ENCODE measurements at places on chromosomes 1 and 21.

- no peak overlapping the region for H3K27ac ChIP-seq
- no peak overlapping the region for H3K4me3 ChIP-seq
- no peaks in the 10 kb centered on the region for H3K27me3 ChIP-seq
- no peaks in the 10 kb centered on the region for H3K36me3 ChIP-seq
- no peaks in the 10 kb centered on the region for H3K4me1 ChIP-seq
Measured at GRCh38 chr1:69787151-69787550, 219.4 kb downstream of the LRRC7 start.

- DNase-seq = no peak
- no peak overlapping the region for H3K27ac ChIP-seq
- H3K4me1 ChIP-seq = no peaks in the 10 kb centered on the region
- H3K4me3 ChIP-seq = no peak overlapping the region
Measured at GRCh38 chr1:38118976-38119375, 72.4 kb upstream of the POU3F1 start.

- DNase-seq = no peak
- no peaks in the 10 kb centered on the region for H3K4me1 ChIP-seq
- no peak overlapping the region for H3K27ac ChIP-seq
- H3K4me3 ChIP-seq = no peak overlapping the region
- H3K27me3 ChIP-seq = no peaks in the 10 kb centered on the region
Measured at GRCh38 chr1:10662824-10663677, 133.4 kb downstream of the CASZ1 start.

GRCh38 chr21:28761674-28762356, 230.9 kb downstream of the LTN1 start:
- no peak overlapping the region for H3K27ac ChIP-seq
- H3K4me1 ChIP-seq = no peaks in the 10 kb centered on the region
- no peaks in the 10 kb centered on the region for H3K27me3 ChIP-seq

DNA sequence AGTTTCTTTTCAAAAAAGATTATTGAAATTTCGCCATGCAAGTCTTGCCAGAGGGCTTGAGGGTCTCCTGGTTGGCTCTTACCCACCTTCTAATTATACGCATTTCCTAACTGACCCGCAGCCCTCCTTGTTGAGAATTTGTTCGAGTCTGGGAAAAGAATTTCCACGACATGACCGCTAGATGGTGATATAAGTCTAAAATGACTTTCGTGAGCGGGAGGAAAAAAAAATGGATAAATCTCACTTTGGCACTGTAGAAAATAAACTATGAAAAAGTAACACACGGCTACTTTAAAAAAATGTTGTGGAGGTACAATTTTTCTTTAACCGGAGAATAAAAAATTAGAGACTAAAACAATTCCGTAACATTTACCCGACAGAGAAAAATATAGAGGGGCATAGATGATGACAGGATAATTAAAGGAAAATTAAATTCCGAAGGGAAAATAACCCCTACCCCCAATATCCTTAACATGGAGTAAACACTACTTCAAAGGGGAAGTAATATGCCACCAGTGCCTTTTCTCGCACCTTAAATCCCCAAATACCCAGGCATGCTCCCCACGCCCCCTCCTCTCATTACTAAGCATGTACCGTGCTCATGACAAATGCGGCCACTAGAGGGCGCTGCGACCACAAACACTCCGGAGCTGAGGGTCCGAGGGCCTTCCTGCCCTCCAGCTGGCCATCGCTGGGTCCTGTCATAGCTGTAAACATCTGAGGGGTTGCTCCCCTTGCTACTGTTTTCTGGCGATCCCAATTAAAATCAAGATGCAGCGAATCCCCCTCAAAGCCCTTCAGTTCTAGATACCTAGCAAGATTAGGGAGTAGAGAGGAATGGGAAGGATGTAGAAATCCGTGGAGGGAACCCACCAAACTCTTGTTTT, 266.9 kb downstream of the ASTN1 start:
- peaks cover 4% of the 10 kb centered on the region for H3K4me1 ChIP-seq
- H3K27me3 ChIP-seq = peaks cover 3% of the 10 kb centered on the region
- no peaks in the 10 kb centered on the region for H3K36me3 ChIP-seq
- H3K4me3 ChIP-seq = no peak overlapping the region
- H3K27ac ChIP-seq = no peak overlapping the region

DNA sequence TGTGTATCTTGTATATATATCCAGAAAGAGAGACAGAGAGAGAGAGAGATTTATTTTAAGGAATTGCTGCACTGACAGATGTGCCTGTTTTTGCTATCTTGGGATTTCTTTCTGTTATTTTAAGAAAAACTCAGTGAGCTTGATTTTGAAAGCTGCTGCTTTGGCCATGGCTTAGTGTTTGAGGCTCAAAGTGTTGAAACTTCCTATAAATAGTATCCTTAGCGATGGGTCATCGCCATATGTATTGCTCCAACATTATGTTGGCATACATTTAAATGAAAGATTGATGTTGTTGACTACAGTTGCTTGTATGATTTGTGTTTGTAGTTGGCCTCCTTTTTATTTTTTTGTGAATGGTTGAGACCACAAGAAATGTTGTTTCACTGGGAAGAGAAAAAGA, 29.0 kb upstream of the NTPCR start:
- no peaks in the 10 kb centered on the region for H3K27me3 ChIP-seq
- peaks cover 12% of the 10 kb centered on the region for H3K36me3 ChIP-seq
- no peak overlapping the region for H3K4me3 ChIP-seq
- no peak for DNase-seq
- H3K27ac ChIP-seq = no peak overlapping the region

DNA sequence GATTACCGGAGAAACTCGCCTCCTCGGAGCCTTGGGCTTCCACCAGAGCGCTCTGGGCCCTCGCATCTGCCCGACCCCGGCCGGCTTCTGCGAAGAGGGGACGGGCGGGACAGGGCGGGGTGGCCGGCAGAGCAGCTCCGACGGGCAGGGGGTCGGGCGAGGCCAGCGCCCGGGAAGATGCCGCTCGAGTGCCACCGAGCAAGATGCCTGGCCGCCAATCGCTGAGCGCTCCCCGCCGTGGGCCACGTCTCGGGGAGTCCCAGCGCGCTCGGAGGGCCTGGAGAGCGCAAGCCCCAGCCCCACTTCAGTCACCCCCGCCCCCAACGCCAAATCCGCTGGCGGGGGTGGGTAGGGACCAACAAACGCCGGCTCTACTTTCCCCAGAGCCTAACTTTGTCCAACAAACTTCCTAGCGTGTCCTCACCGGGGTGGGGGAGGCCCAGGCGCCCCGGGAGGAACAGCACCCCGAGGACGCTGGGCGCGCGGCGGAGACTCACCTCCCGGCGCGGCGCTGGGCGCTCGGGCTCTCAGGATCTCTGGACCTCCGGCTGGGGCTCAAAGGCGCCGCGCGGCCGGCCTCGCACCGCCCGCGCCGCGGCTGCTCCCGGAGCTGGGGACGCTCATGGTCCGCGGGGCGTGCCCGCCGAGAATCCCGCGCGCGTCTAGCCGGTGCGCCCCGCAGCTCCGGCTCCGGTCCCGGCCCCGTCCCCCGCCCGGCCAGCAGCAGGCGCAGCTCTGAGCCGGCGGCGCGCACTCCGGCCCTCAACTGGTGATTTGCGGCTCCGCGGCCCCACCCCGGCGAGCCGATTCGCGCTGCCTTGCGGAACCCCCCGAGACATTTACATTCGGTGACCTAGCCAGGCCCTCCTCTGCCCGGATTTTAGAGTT, at the start of gene BCAR3:
Gene BCAR3 (minus strand): TSS at position 737 of the 888 bp plus-strand sequence. CDS start 6,907 bp downstream, outside the sequence.
- peak within 1 kb of the TSS; percentile 77 for H3K27ac ChIP-seq
- H3K4me3 ChIP-seq = peak within 1 kb of the TSS; percentile 92
- peaks cover 31% of the 10 kb centered on the region for H3K27me3 ChIP-seq
- H3K4me1 ChIP-seq = peaks cover 33% of the 10 kb centered on the region
- H3K36me3 ChIP-seq = peaks cover 16% of the 10 kb centered on the region
- peak; percentile 62 for DNase-seq

GRCh38 chr1:35568975-35569395, 4.1 kb upstream of the TFAP2E start:
- peaks cover 6% of the 10 kb centered on the region for H3K4me1 ChIP-seq
- peaks cover 6% of the 10 kb centered on the region for H3K36me3 ChIP-seq
- peaks cover 25% of the 10 kb centered on the region for H3K27me3 ChIP-seq

GRCh38 chr1:226737819-226738420, 1.2 kb downstream of the ITPKB start:
- peak; percentile 55 for DNase-seq
- peak overlapping the region; percentile 87 for H3K4me3 ChIP-seq
- H3K27me3 ChIP-seq = no peaks in the 10 kb centered on the region

DNA sequence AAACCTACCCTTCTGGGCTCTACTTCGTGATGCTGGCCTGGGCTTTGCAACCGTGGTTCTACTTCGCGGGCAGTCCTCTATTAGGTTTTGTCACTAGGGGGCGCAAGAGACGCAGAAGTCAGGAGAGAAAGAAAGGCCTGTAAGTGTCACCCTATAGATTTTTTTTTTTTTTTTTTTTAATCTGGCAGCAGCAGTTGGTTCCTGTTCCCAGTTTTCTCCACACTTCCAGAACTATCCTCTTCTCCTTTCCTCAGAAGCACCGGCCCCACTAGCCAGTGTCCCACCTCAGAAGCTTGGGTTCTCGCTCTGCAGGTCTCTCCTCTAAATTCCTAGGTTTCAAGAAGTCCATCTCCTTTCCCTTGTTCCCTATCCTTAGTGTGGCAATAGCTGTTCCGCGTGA, 9.1 kb upstream of the LCE2D start:
- peak; percentile 29 for DNase-seq
- no peak overlapping the region for H3K4me3 ChIP-seq
- H3K4me1 ChIP-seq = peaks cover 2% of the 10 kb centered on the region
- no peaks in the 10 kb centered on the region for H3K36me3 ChIP-seq
- H3K27ac ChIP-seq = no peak overlapping the region

- no peak overlapping the region for H3K27ac ChIP-seq
- peaks cover 1% of the 10 kb centered on the region for H3K27me3 ChIP-seq
- no peak overlapping the region for H3K4me3 ChIP-seq
- DNase-seq = no peak
- no peaks in the 10 kb centered on the region for H3K4me1 ChIP-seq
Measured at GRCh38 chr1:70719154-70719553, 308.1 kb downstream of the CTH start.

GRCh38 chr1:60169206-60169605, 95.6 kb upstream of the C1orf87 start:
- no peaks in the 10 kb centered on the region for H3K36me3 ChIP-seq
- H3K4me1 ChIP-seq = no peaks in the 10 kb centered on the region
- no peak overlapping the region for H3K27ac ChIP-seq
- H3K27me3 ChIP-seq = no peaks in the 10 kb centered on the region
- DNase-seq = no peak

- no peak overlapping the region for H3K27ac ChIP-seq
- no peak overlapping the region for H3K4me3 ChIP-seq
- no peaks in the 10 kb centered on the region for H3K4me1 ChIP-seq
- DNase-seq = no peak
Measured at GRCh38 chr1:183106746-183107145, 79.3 kb upstream of the LAMC2 start.

DNA sequence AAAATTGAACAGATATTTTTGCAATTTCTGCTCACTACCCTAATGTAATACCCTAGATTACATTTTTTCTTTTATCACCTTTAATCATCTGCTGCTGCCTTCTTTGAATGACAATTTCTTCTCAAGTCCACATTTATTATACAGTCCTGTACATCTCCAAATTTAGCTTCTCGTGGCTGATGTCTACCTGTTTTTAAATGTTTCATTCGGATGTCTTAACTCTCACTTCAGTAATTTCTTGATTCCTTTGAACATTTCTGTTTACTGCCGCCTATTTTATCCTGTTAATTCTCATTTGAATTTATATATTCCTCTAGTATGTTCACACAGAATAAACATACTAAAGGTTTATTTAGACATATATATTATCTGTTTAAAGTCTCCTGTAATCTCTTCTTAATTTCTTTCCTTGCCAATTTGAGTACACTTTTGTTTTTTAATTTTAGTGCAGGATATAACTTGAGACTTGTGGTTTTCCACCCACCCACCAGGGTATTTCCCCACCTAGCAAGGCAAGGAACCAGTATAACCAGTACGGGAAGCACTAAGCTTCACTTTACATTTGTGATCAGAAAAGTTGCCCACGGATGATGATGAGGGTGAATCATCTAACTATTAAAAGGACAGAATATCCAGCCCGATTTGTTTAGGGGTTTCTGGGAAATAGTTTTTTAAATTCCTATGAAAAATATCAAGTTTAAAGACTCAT, 12.7 kb downstream of the INSL5 start:
- H3K27ac ChIP-seq = no peak overlapping the region
- no peaks in the 10 kb centered on the region for H3K27me3 ChIP-seq
- H3K4me3 ChIP-seq = peak overlapping the region; percentile 44
- H3K4me1 ChIP-seq = peaks cover 11% of the 10 kb centered on the region

DNA sequence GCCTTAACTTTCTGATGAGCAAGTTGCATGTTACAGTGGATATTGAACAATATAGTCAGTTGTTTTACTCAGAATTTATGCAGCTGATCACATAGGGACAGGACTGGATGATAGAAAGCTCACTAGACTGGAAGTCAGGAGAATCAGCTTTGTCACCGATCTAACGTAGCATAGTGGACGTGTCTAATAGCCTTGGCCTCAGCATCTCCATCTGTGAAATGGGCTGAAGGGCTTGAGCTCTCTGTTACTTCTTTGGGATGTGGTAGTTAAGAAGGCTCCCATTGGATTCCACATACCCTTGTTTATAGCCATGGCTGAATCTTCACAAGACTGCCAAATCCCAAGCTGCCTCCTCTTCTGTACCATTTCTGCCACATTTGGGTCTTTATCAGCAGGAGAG, 190.6 kb downstream of the GRIK1 start:
- H3K27me3 ChIP-seq = no peaks in the 10 kb centered on the region
- DNase-seq = no peak
- H3K27ac ChIP-seq = no peak overlapping the region
- H3K4me3 ChIP-seq = no peak overlapping the region

- peaks cover 63% of the 10 kb centered on the region for H3K36me3 ChIP-seq
- H3K4me1 ChIP-seq = peaks cover 79% of the 10 kb centered on the region
- H3K27me3 ChIP-seq = no peaks in the 10 kb centered on the region
- no peak for DNase-seq
- H3K4me3 ChIP-seq = peak overlapping the region; percentile 100
Measured at GRCh38 chr1:30754684-30755171, 2.8 kb downstream of the LAPTM5 start.

- H3K27me3 ChIP-seq = no peaks in the 10 kb centered on the region
- DNase-seq = no peak
- no peaks in the 10 kb centered on the region for H3K4me1 ChIP-seq
- no peak overlapping the region for H3K27ac ChIP-seq
- no peak overlapping the region for H3K4me3 ChIP-seq
Measured at GRCh38 chr1:164780863-164781262, 221.9 kb downstream of the PBX1 start.

- H3K4me1 ChIP-seq = no peaks in the 10 kb centered on the region
- no peak for DNase-seq
- no peak overlapping the region for H3K4me3 ChIP-seq
- no peak overlapping the region for H3K27ac ChIP-seq
Measured at GRCh38 chr21:32189688-32190483, 89.0 kb downstream of the MIS18A start.

DNA sequence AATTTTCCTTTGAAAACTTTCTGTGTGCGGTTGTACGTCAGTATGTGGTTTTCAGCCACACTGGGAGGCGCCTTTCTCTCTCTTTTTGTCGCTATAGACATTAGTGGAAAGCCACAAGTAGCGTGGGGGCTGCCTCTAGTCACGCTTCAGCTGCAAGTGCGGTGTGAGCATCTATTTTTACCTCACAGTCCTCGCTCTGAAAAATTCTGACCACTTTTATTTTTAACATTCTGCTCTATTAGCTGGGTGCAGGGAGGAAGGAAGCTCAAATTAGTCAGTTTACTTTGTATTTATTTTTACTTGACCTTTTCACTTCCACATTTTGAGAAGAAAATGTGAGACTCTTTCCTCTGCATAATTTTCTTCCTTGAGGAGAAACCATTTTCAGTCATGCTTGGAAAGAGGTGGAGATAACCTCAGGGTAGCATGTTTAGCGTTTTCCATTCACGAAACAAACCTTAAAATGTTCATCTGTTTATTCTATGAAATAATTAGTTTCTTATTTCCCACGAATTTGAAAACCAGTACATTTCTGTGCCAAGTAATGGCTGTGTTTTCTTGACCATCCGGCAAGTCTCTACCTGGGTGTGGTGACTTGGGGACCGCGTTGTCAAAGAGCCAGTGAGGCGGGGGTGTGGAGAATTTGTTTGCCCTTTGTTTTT, 35.6 kb downstream of the ADARB1 start:
- H3K4me3 ChIP-seq = peak overlapping the region; percentile 81
- H3K27me3 ChIP-seq = no peaks in the 10 kb centered on the region
- peaks cover 13% of the 10 kb centered on the region for H3K36me3 ChIP-seq

All from T-helper 2 cell treated with Interferon-gamma antibody and Interleukin-4, amounts not matched to agents 5 μg/mL and 100 μg/mL, for 36 hours (primary cell).